ENCODE measurements at places on chromosomes 2 and 18.

DNA sequence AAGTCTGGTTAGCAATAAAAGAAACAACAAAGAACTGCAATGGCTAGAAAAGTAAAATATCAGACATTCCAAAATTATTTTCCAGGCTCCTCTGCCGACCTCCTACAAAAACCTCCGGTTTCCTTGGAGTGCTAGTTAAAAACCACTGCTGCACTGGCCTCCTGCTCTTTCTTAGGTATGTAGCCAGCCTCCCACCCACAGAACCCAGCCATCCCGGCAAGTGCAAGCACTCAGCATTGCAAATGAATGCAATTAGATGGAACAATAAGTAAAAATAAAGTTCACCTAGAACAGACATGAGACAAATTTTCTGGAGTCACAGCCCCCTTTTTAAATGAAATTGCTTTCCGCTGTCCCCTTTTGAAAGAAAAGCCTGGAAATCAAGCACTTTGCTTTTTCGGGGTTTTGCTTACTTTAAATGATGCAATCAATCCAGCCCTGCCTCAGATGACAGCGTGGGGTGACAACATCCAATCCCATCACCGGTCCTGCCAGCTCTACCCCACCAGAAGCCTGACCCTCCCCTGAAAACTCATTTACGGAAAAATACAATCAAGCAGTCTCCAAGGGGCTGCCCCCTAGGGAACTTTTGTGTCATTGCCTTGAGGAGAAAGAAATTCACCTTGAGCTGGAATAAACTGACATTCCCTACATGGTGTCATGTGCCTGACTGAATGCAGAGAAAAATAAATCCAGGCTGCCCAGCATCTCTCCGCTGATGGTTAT, 199.8 kb downstream of the EPHA4 start:
- no peak for DNase-seq

GRCh38 chr2:187174582-187174981, 273.5 kb downstream of the CALCRL start:
- DNase-seq, result no peak

DNA sequence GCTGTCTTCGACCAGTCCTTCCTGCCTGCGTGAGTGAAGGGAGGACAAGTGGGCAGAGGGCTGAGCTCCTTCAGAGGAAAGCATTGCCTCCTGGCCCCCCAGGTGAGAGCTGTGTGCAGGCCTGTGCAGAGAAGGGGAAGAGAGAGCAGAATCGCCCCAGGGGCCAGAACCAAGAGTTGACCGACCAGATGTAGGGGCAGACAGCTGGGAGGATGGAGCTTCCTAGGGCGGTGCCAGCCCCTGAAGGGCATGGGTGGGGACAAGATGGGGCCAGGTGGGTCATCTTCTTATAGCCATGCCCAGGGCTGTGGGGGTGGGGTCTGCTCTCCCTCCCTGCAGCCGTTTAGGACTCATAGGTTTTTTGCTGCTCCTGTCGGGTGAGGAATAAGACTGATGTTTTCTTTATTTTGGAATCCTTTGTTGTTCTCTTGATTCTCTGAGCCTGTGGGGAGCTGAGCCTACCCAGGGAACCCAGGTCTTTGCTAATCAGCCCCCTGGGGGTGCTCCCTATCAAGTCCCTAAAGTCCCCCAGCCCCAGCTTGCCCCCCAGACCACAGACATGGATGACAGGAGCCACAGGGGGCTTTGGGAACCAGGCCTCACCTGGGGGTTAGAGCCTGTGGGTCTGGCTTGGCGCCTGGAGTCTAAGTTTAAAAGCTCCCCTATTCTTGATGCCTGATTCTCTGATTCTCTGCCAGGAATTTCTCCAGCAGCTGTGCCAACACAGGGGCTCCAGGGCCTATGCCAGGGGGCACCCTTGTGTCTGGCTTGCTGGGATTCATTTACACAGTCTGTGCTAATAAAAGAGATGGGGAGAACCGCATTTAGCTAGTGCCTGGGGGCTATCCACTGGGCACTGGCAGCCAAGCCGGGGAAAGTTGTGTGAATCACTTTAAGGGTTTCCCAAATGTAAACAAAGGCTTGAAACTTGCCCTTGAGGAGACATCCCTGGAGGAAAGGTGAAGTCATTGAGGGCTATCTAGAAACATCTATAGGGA, 9.3 kb upstream of the EFHD1 start:
- no peak for DNase-seq

DNA sequence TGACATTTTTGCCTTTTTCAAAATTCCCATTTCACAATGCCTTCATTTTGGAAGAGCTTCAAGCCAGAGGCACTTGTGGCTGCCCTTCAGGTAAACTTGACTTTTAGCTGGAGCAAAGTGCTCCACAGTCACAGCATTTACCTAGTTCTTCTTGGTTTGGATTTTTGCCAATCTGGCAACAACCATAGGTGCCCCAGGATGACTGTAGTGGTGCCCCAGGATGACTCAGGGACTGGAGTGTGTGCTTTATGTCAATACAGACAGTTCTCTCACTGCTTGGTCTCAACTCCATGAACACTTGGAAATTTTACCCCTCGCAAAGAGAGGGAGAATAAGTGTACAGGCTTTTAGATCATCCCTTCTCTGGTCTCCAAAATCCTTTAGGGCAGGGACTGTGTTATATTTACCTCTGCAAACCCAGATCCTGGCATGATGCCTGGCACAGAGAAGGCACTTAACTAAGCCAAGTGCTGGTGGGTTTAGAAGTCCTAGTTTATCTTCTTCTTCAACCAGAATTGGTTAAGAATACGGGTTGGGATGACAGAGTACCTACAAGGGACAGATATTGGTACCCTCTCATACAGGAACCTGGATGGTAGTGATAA, 15.3 kb upstream of the PTPN4 start:
- DNase-seq, result no peak

DNA sequence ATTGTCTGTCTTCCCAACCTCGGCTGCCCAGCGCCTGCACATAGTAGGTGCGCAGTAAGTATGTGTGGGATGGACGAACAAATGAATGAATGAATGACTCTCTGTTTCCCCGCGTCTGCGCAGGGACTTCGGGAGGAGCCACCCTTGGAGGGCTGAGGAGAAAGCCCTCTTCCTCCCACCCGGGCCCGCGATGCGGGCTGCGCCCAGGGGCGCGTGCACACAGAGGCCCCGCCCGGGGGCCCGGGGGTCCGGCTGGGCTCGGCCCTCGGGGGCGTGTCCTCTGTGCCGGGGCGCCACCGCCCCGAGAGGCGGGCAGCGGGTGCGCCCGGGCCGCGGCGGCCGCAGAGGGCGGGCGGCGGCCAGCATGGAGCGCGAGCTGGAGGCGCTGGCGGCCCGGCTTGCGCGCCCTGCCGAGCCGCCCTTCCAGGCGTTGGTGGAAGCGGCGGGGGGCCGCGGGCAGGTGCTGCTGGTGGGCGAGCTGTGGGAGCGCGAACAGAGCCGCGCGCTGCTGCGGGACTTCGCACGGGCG, at the start of gene C2orf72:
TSS of gene C2orf72 (plus strand) at position 322 of the 529 bp plus-strand sequence. CDS start at position 365, 43 bp downstream.
- no peak for DNase-seq

GRCh38 chr18:11178951-11179549, 29.7 kb upstream of the PIEZO2 start:
- no peak for DNase-seq

DNA sequence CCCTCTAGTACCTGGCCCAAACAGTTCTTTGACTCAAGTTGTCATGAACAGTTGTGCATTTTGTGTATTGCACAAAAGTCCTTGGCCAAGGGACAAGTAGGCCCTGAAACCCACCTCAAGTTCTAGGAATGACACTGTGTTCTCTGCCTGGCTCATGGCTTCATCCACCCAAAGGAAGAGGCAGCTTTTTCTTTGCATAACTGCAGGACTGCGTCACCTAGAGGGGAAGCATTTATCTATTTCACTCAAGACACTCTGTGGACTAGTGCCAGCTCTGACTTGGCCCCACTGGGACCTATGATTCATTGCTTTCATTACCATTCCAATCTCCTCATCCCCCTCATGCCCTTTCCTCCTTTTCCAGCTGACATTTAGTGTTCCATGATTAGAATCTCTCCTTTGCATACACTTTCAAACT, 119.3 kb upstream of the SIX2 start:
- DNase-seq, result no peak

- no peak for DNase-seq
These were observed 17.1 kb downstream of the VSNL1 start for GRCh38 chr2:17557596-17557995.

GRCh38 chr2:17638196-17638743, 97.8 kb downstream of the VSNL1 start:
- no peak for DNase-seq

DNA sequence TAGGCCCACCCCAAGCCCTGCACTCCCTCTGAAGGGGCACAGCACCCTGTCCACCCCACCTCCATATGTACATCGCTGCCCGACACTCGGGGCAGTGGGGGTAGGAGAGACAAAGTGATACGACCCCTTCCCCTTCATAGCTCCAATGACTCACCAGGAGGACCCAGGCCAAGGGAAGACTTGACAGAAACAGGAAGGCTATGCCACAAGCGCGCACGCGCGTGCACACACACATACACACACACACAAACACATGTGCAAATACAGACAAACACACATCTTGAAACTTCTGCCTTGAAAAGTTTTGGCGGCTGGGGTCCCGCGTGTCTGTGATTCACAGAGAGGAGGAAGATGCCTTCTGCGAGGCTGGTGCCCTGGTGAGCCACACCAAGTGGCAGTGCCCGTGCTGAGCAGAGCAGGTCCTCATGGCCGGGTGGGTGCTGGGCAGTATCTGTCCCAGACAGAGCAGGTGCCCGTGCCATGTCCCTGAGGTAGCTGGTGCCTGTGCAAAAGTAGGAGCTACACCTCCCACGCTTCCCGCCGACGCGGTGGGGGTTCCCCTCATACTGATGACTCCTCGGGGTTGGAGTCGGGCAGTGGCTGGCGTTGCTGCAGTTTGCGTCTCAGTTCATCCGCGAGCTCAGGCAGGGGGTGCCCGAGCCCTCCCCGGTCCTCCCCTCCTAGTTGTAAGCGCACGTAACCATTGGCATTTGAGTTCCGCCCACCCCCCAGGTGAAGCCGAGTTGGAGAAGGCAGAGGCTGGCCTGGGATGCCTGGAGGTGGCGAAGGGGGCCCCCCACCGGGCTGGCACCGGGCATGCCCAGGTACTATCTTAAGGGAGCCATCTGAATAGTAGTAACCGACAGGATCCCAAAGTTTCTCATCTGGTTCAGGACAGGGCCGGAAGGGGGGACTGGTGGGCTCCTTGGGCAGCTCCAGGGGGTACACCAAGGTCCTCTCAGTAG, 2.5 kb upstream of the ANKRD39 start:
- DNase-seq, result no peak

DNA sequence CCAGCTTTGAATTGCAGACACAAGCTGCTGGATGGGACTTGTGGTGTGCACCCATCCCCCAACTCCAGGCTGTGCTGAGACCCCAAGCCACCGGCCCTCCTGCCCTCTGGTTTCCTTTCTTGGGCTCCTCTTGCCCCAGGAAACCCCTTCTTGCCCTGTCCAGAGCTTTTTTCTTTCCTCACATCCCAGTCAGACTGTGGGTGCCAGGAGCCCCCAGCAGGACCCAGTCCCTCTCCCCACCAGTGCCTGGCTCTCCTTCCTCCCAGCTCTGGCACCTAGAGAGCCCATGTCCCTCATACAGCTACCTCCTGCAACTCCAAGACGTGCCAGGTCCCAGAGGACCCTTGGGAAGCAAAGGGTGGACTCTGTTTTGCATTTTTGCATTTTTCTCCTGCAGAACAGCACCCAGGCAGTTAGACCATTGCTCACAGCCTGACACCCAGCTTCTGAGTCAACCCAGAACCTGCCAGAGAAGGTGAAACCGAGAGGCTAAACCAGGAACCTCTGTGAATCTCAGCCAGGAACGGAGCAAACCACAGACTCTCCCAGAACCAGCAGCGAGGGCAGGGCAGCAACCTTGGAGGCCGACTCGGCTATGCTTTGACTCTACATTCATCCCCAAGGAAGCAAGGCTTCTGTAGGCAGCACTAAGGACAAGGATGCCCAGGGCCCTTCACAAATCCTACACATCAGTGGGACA, 221.1 kb downstream of the ANAPC1 start:
- DNase-seq, result peak; percentile 5

- DNase-seq, result no peak
These were observed 16.7 kb downstream of the LANCL1 start for GRCh38 chr2:210459880-210460279.

Measured in stimulated activated CD4-positive, alpha-beta T cell treated with anti-CD3 and anti-CD28 coated beads, Interleukin-1b, Interleukin-23, amount 100 ng/mL, for 24 hours (primary cell).